ENCODE measurements at places on chromosomes 7 and 10.

DNA sequence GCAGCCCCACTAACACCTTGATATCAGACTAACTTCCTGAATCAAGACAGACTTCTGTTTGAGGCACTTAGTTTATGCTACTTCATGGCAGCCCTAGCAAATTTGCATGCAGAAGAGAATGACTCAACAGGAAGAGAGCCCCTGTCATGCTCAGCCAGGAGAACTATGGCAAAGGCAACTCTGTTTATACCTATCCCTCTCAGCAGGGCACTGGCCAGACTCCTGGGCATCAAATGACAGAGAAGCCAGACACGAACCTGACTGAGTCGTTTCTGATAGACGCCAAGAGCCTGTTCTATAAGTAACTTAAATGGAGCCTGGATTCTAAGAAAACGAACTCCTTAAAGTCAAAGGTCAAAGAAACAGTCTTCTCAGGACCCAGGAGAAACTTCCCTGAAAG lies 50.9 kb upstream of the UNC5B start:
- no peak for DNase-seq

GRCh38 chr7:135206941-135207391 lies 4.4 kb downstream of the WDR91 start:
- no peak for DNase-seq

GRCh38 chr10:123994417-123995081 lies 98.8 kb downstream of the CHST15 start:
- DNase-seq = peak; percentile 88

- DNase-seq = no peak
These were observed 214.8 kb upstream of the KLF14 start for GRCh38 chr7:130948822-130949221.

DNA sequence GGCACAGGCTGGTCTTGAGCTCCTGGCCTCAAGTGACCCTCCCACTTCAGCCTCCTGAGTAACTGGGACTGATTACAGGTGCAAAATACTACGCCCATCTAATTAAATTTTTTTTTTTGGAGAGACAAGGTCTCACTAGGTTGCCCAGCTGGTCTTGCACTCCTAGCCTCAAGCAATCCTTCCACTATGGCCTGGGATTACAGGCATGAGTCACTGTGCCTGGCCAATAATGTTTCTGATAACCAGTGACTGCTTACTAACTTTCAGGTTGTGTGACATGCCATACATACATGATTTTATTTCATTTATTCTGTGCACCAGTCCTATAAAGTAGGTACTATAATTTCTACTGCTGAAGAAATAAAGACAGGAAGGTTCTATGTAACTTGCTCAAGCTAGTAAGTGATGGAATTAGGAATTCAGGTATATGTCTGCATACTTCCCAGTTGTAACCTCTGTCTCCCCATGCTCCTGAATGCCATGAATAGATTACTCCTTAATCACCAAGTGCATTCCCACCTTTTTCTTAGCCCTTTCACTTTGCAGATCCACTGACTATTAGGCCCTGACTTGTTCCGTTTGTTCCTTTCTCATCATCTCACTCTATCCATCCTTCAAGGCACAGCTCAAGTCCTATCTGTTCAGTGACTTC lies 28.1 kb downstream of the MCU start:
- DNase-seq = no peak

- DNase-seq = peak; percentile 59
These were observed 2.0 kb upstream of the SFTPA1 start for GRCh38 chr10:79608505-79609375.

DNA sequence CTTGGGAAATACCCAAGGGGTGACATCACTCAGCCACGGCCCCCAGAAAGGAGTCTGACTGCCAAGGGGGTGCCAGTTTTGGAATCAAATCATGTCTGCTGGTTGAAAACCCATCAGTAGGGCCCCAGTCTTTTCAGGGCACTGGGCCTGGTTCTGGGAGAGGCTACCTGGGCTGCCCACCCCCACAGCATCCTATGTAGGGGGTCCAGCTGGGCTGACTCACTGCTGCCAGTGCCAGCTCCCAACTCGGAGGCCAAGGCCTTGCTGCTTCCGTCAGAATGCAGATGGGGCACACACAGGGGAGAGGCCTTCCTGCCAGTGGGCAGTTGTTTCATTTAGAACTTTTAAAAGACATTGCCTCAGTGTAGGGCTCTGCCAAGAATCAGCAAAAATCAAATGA lies 39.5 kb upstream of the DMBT1 start:
- DNase-seq = no peak

DNA sequence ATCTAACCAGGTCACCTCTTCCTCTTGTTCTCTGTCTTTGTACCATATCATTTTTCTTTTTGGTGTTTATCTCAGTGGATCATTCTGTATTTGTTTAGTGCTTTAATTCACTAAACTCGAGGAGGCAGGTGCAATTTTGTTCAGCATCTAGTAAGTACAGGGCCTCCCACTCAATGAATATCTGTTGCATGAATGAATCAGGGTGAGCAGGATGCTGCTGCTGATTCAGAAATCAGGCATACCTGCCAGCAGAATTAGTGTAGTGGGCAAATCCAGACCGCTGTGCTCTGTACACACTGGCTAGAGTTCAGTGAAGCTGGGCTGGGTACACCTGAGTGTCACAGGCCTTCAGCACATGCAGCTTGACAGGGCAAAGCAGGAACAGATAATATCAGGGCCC lies 511.9 kb downstream of the SUGCT start:
- no peak for DNase-seq

DNA sequence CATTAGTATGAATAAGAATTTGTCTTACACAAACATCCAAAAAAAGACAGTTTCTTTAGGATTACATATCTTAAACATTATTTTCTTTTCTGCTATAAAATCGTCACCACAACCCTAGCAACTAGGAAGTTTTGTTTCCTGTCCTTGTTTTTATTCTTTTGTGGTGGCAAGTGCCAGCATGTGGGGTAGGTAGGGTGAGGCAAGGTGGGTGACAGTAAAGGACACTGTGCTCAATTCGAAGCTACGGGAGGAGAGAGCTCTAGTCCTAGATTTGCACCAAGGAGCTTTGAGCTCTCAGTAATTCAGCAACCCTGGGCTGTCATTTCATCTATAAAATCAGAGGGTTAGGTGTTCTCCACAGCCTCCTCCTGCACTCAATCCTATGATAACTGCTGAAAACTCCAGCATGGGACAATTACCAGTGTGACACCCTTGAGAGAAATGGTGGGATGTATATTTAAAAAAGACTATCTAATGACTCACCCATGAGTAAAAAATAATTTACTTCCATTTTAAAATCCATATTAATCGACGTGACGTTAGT lies 187.1 kb downstream of the FAM107B start:
- no peak for DNase-seq

DNA sequence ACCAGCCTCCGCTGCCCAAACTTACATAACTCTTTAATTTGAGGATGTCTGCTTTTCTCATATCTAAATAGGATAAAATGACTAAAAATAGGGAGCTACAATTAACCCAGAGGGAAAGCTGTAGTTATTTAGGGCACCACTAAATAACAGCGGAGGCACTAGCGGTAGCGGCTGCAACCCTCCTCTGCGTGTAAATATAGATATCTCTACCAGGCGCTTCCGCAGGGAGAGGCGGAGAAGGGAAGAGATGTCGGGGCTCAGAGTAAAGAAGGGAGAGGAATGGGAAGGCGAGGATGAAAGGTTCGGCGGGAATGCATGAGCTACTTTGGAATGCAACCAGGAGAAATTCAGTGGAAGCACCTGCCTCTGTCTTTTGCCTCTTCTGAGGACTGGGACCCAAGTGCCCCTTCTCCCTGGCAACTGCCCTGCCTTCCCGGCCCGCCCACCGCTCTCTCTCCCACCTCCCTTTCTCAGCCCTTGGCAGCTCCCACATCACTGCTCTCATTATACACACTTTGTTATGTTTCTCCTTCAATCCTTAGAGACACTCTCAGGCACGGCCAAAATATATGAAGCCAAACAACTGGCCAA lies 698.3 kb downstream of the PARD3 start:
- no peak for DNase-seq

- DNase-seq = no peak
These were observed 166.3 kb upstream of the RNF32 start for GRCh38 chr7:156474241-156474743.

DNA sequence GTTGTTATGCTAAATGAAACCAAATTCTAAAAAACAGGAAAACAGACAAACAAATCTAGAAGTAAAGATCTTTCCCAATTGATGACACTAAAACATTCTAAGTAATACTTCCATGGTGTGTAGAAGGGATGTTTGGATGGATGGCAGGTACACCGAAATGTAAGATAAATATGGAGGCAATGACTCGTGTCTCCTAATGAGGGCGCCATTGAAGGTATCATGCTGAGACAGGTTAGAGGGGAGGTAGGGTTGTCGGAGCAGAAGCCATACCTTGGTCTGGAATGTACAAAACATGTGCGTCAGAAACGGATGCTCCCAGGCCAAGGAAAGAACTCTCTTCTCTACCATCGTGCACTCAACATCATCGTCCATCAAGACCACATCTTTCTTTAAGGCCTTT lies 101.4 kb downstream of the PRKCQ start:
- DNase-seq = no peak

- no peak for DNase-seq
These were observed 209.1 kb downstream of the PRPF18 start for GRCh38 chr10:13795653-13796555.

DNA sequence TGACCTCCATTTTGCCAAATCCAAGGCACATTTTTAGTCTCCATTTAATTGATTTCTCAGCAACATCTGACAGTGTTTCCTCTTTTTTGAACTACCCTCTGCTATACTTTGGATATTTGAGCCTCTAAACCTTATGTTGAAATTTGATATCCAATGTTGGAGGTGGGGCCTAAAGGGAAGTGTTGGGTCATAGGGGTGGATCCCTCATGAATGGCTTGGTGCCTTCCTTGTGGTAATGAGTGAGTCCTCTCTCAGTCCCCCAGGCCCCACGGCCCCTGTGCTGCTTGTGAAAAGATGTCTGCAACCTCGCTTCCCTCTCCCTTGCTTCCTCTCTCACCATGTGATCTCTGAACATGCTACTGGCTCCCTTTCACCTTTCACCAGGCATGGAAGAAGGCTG lies 96.8 kb upstream of the DGKB start:
- no peak for DNase-seq

- no peak for DNase-seq
These were observed 14.1 kb upstream of the WDR86 start for GRCh38 chr7:151423936-151424335.

DNA sequence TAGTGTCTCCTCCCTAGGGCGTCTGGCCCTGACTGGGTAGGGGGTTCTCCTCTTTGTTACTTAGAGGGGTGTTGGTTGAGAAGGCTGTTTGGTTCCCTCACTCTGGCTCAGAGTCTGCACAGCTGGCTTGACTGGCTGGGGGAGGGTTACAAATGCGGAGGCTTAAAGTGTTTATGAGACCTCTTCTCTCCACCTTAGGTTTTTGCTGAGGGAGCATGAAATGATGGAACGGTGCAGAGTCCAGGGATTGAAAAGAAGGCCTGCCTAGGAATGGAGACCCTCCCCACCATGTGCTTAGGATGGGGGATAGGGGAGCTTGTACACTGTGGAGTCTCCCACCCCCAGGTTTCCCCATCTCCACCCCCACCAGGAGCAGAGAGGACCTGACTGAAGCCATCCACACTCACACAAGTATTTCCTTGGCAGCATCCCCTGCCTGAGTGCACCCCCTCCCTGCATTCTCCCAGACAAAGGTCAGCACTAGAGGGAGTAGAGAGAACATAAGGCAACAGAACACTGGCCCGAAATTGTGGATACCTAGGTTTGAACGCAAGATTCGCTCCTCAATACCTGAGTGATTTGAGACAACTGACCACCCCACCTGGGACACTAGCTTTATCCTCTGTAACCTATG lies 1.7 kb upstream of the LDB1 start:
- DNase-seq = no peak

DNA sequence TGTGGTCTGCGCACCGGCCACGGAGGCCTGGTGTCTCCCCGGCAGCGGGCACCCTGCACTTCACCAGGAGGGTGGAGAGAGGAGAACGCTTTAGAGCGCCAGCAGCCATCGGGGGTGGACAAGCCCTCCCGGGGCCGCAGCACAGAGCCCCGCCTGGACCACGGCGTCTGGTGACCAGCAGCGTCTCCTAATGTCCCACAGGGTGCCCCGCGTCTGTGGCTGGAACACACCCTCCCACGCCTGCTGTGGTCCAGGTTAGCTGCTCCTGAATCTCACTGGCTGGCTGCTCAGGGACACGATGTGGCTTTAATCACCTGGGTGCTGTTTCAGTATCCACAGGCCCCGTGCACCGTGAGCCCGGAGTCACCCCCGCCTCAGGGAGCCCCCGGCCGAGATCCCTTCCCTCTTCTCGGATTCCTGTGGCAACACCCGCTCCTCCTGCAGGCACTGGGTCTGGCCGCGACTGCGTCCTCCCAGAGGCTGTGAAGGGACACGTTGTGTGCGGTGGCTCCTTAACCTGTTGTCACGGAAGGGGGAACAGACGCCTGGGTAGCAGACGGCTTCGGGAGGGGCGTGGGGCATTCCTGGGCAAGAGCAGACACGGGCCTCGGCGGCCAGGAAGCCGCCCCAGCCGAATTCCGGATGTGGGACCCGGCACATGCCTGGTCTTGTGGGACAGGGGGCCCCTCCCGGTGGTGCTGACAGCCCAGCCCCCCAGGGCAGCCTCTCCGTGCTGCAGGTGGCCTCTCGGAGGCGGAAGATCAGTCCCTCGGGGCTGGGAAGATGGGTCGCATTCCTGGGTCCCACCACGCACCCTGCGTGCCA lies 78.9 kb downstream of the FOXL3 start:
- DNase-seq = no peak

Data from stimulated activated CD4-positive, alpha-beta T cell treated with anti-CD3 and anti-CD28 coated beads, Interleukin-2, amount 100 ng/mL, for 24 hours (primary cell).